ENCODE measurements at places on chromosomes 5 and 9. TPM values are rescaled to one million over a fixed set of nuclear protein-coding genes. Genes with fewer than 3 reads are reported as not detected.

DNA sequence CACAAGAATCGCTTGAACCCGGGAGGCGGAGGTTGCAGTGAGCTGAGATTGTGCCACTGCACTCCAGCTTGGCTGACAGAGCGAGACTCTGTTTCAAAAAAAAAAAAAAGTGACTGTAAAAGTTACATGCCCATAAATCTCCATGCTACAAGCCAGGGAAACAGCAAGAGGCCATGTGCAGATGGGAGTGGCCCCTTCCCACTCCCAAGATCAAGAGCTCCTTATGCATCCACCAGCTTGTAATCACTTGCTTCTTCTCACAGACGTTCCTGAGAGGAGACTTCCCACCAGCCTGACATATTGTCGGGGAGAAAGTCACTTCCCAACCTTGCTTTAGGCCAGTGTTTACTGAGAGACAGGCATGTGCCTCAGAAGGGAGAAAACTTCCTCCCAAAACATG, 45.6 kb upstream of the N4BP3 start:
- no peak overlapping the region for H3K27ac ChIP-seq
- H3K4me1 ChIP-seq = no peaks in the 10 kb centered on the region
- DNase-seq = no peak
- H3K4me3 ChIP-seq = no peak overlapping the region

DNA sequence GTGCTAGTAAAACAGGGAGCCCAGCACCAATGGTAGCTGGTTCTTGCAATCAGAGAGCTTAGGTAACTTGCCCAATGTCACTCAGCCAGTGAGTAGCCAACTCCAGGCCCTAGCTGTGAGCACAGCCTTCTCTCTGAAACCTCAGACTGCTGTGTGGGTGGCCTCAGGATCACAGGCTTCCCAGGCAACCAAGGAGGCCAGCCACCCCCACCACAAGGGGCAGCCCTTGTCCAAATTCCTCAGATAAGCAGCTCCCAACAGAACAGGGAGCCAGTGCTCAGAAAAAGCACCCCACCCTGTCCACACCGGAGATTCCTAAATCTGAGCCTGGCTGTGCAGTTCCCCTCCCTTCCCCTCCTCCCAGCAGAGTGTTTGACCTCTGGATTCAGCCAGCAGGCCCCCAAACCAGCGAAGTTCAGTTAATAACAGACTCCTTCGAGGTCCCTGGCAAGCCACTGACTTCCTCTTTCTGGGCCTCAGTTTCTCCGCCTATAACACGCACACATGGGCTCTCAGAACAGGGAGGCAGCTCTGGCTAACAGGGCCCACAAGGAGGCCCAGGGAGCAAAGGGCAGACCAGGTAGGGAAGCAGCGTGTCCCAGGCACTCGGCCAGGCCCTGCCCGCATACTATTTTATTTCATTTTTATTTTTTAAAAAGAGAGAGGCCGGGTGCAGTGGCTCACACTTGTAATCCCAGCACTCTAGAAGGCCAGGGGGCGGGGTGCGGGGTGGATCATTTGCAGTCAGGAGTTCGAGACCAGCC, 2.7 kb downstream of the EEIG1 start:
- H3K27me3 ChIP-seq = no peaks in the 10 kb centered on the region
- peak; percentile 56 for DNase-seq
- H3K4me1 ChIP-seq = peaks cover 30% of the 10 kb centered on the region
- peak overlapping the region; percentile 35 for H3K27ac ChIP-seq
- H3K36me3 ChIP-seq = no peaks in the 10 kb centered on the region

GRCh38 chr5:29208024-29208423, 1985.5 kb upstream of the CDH6 start:
- no peaks in the 10 kb centered on the region for H3K27me3 ChIP-seq
- peaks cover 10% of the 10 kb centered on the region for H3K4me1 ChIP-seq
- no peak overlapping the region for H3K27ac ChIP-seq
- DNase-seq = peak; percentile 68
- no peaks in the 10 kb centered on the region for H3K36me3 ChIP-seq
- no peak overlapping the region for H3K4me3 ChIP-seq

DNA sequence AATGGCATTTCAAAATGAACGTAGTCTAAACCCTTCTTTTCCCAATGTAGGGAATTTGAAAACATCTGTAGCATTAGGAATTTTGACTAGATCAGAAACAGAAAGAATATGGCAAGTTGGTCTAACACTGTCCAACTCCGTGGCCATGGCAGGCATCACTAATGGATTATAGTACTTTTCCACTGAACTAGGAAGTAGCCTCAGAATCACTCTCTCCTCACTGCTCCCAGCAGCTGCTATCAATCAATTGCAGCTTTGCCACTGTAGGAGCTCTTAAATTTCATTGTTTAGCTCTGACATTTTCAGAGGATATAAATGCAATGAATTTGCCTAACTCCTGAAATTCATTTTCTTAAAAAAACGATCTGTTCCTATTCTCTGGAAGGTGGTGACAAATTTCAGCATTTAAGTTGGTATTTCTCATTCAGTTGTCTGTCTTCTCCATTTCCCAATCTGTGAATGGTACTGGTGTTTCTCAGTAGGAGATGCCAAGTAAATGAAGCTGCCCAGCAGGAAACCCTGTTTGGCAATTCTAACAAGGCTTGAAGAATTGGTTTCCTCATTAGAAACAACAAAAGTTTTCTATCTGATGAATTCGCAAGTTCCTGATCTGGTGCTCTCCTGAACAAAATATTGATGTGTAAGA, 64.7 kb downstream of the TLR4 start:
- H3K4me1 ChIP-seq = no peaks in the 10 kb centered on the region
- H3K27me3 ChIP-seq = no peaks in the 10 kb centered on the region
- H3K4me3 ChIP-seq = no peak overlapping the region
- DNase-seq = no peak
- H3K27ac ChIP-seq = no peak overlapping the region

DNA sequence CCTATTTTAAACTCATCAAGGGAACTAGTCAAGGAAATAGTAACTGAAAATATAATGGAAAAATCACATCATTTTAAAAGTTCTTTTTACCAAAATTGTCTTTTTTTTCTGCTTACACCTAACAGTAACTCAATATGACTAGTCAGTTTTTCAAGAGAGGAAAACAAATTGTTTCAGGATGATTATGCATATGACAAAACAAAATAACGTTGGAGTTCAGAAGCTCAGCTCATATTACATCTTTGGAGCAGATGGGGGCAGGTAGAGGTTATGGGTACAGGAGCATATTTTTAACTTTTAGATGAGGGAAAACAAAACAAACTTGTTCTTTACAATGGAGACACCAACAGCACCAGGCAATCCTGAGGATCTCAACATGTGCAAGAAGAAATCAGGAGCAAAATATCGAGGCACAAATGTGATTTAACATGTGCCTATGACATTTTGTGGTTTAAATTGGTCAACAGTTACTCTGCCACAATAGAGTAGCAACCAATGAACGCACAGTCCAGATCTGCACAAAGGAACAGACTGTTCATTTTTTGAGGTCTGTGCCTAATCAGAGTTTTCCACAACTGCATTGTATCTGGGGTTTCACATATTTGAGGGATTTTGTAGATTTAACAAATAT, 659.0 kb downstream of the ANXA1 start:
- H3K4me3 ChIP-seq = no peak overlapping the region
- no peaks in the 10 kb centered on the region for H3K36me3 ChIP-seq
- H3K4me1 ChIP-seq = peaks cover 6% of the 10 kb centered on the region

SOHLH1 gene
- total RNA-seq = not detected

GRCh38 chr9:123028136-123028535, 5.3 kb upstream of the GPR21 start:
- H3K36me3 ChIP-seq = peaks cover 41% of the 10 kb centered on the region
- no peak overlapping the region for H3K4me3 ChIP-seq
- no peaks in the 10 kb centered on the region for H3K27me3 ChIP-seq
- H3K4me1 ChIP-seq = no peaks in the 10 kb centered on the region
- no peak for DNase-seq
- no peak overlapping the region for H3K27ac ChIP-seq

STPG3 gene
- total RNA-seq = not detected

ZNF618 gene
- 6.6 TPM for total RNA-seq

DNA sequence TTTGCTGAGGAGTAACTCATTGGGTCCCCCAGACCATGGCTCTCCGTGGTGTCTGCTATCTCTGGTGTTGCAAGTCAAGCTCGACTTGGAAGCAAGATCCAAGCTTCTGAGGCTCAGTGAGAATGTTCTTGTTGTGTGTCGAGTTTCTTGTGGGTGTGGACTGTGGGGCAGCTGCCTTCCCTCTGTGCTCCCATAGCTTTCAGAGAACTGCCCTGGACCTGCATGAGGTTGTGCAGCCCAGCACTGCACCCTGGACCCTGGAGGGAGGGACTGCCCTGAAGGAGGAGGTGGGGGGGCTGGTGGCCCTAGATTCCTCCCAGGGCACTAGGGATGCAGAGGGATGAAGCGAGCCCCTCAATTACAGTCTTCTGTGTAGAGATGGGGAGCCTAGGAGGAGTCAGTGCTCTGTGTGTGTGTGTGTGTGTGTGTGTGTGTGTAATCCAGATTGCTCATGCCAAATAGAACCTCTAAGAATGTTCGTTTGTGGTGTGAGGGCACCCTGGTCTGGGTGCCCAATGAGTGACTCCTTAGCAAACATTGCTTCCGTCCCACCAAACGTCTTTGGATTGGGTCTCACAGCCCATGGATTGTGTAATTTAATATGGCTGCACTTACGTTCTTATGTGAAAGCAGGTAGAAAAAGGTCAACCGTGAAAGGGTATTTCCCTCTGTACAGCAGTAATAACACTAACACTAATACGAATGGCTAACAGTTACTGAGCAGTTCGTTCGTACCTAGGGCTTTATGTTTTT, 143.3 kb upstream of the LMX1B start:
- no peak for DNase-seq
- H3K27me3 ChIP-seq = no peaks in the 10 kb centered on the region
- H3K4me3 ChIP-seq = no peak overlapping the region
- peaks cover 13% of the 10 kb centered on the region for H3K4me1 ChIP-seq

FRMD3 gene
- 0.28 TPM for total RNA-seq

- no peaks in the 10 kb centered on the region for H3K36me3 ChIP-seq
- no peak overlapping the region for H3K27ac ChIP-seq
- H3K4me3 ChIP-seq = no peak overlapping the region
- no peaks in the 10 kb centered on the region for H3K4me1 ChIP-seq
- no peaks in the 10 kb centered on the region for H3K27me3 ChIP-seq
- no peak for DNase-seq
Observed at GRCh38 chr5:97245386-97245785, 62.3 kb upstream of the RIOK2 start.

- no peak overlapping the region for H3K4me3 ChIP-seq
- no peaks in the 10 kb centered on the region for H3K27me3 ChIP-seq
- no peak overlapping the region for H3K27ac ChIP-seq
- no peaks in the 10 kb centered on the region for H3K4me1 ChIP-seq
- no peaks in the 10 kb centered on the region for H3K36me3 ChIP-seq
- no peak for DNase-seq
Observed at GRCh38 chr9:489198-490197, 274.8 kb downstream of the DOCK8 start.

INSL4 gene
- total RNA-seq = not detected

DNA sequence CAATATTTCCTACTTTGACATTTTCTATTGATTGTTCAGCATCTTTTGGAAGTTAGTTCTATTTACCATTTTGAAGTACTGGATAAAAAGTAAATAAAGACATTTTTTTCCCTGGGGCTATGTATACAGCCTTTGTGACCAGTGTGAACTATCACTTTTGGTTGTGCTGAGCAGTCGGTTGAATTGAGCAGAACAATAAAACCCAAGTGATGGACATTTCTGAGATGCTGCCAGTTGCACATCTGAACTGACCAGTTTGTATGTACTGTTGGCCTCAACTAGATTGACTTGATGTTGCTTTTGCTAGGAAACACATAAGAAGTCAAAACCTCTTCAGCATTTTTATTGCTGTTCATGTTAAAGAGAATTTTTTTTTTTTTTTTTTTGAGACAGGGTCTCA, 260.2 kb upstream of the EFNA5 start:
- H3K27ac ChIP-seq = no peak overlapping the region
- no peaks in the 10 kb centered on the region for H3K4me1 ChIP-seq
- no peaks in the 10 kb centered on the region for H3K36me3 ChIP-seq
- DNase-seq = no peak
- H3K4me3 ChIP-seq = no peak overlapping the region
- no peaks in the 10 kb centered on the region for H3K27me3 ChIP-seq

GRCh38 chr5:132837868-132838267, 7.4 kb upstream of the SHROOM1 start:
- no peak overlapping the region for H3K4me3 ChIP-seq
- no peaks in the 10 kb centered on the region for H3K36me3 ChIP-seq
- no peak overlapping the region for H3K27ac ChIP-seq
- no peak for DNase-seq

GRCh38 chr9:109166171-109166770, 778 bp downstream of the FRRS1L start:
- H3K27me3 ChIP-seq = no peaks in the 10 kb centered on the region
- no peaks in the 10 kb centered on the region for H3K36me3 ChIP-seq
- no peaks in the 10 kb centered on the region for H3K4me1 ChIP-seq

DNA sequence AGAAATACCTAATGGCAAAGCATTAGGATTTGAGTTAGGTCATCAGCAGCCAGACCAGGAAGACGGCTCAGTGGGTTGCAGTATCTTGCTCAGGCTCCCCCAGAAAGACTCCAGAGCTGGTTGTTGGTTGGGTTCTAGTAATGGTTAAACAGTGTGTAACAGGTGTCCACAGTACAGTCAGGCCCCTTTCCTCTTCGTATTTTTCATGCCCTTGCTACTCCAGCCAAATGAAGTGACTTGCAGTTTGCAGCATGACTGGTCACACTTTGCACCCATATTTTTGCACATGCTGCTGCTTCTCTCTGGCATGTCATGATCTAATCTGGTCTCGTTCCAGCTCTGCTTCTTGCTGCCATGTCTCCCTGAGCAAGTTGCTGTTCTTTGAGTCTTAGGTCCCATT, 60.6 kb upstream of the TRPC7 start:
- H3K4me1 ChIP-seq = no peaks in the 10 kb centered on the region
- DNase-seq = no peak
- H3K27ac ChIP-seq = no peak overlapping the region
- no peaks in the 10 kb centered on the region for H3K36me3 ChIP-seq
- peaks cover 70% of the 10 kb centered on the region for H3K27me3 ChIP-seq

SH2D3C gene
- total RNA-seq = not detected

GRCh38 chr9:131324736-131325679, 35.5 kb downstream of the PLPP7 start:
- no peak overlapping the region for H3K27ac ChIP-seq
- peaks cover 29% of the 10 kb centered on the region for H3K27me3 ChIP-seq
- no peak overlapping the region for H3K4me3 ChIP-seq
- no peaks in the 10 kb centered on the region for H3K4me1 ChIP-seq
- H3K36me3 ChIP-seq = no peaks in the 10 kb centered on the region

DNA sequence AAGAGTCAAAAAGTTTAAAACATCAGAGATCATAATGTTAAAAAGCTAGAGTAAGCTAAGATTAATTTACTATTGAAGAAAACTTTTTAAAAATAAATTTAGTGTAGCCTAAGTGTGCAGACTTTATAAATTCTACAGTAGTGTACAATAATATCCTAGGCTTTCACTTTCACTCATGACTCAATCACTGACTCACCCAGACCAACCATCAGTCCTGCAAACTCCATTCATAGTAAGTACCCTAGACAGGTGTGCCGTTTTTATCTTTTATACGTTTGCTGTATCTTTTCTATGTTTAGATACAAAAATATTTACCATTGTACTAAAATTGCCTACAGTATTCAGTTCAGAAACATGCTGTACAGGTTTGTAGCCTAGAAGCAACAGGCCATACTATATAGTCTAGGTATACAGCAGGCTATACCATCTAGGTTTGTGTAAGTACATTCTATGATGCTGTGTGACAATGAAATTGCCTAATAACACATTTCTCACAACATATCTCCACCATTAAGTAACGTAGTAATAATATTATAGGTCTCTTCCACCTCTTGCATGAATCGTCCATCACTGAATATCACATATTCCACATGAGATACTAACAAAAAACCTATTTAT, 59.2 kb downstream of the MEGF9 start:
- H3K36me3 ChIP-seq = no peaks in the 10 kb centered on the region
- DNase-seq = peak; percentile 66
- no peaks in the 10 kb centered on the region for H3K27me3 ChIP-seq
- no peak overlapping the region for H3K4me3 ChIP-seq
- peaks cover 21% of the 10 kb centered on the region for H3K4me1 ChIP-seq

SGCD gene
- total RNA-seq = not detected
